ENCODE measurements at places on chromosomes 7 and 10. TPM values are rescaled to one million over a fixed set of nuclear protein-coding genes. Genes with fewer than 3 reads are reported as not detected.

DNA sequence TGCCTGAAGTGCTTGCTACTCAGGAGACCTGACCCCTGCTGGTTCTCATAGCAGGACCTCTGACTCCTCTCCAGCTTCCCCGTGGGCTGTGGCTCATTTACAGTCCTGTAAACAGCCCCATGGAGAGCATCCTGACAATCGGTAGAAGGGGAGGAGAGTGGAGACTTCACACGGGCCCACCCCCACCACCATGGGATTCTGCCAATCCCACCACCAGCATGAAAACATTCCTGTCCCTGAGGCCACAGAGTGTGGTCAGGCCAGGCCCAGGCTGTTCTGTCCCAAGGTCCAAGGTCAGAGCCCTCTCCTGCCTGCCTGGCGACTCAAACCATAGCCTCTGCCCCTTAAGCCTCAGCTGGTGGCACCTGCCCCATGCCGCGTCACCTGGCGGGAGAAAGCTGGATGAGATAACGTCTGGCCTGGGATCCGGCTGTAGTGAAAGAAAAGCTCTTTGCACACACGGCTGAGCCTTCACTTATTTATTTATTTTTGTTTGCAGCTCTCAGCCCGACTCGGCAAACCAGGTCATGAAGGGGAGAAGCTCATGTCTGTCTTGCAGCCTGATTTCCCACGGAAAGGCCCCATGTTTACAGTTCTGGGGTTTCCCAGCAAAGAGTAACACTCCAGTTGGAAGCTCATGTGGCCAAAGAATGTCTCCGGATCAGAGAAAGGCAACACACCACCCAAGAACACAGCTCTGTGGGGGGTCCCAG lies 293.6 kb upstream of the ZMIZ1 start:
- peak; percentile 86 for DNase-seq

GRCh38 chr7:44111761-44112160 lies 7.6 kb downstream of the AEBP1 start:
- DNase-seq = no peak

DNA sequence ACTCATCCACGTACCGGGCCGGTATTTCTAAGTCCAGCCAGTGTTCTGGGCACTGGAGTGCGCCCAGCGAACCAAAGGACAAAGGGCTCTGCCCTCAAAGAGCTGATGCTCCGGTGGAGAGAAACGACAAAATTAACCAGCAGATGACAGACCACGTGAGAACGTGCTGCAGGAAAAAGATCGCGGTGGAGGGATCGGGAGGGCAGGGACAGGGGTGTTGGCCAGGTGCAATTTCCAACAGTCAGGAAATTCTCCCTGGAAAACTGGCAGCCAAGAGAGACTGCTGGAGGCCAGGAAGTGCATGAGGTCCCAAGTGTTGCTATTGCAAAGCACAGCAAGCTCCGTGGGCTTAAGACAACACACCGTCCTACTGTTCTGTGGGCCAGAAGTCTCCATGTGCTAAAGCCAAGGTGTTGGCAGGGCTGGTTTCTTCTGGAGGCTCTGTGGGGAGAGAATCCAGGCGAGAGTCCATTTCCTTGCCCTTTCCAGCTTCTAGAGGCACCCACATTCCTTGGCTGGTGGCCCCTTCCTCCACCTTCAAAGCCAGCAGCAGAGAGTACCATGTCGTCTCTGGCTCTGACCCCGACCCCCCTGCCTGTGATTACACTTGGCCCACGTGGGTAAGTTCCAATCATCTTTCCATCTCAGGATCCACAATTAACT lies 21.3 kb upstream of the AMZ1 start:
- DNase-seq = no peak

DNA sequence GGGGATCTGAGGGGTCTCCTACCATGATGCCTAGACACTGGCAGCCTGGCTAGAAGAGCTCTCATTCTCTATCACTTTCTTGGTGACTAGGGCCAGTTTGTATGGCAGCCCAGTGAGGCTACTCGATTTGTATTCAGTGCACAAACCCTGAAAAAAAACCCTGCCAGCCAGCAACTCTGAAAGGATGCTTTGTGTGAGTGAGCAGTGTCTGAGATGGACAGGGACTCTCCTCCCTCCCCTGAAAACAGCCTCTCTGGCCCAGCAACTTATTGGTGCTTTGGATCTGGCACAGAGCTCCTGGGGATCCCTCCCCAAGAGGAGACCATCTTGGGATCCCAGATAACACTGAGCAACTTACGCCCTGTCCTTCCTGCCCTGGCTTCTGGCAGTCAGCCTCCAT lies 10.8 kb upstream of the LRRC4 start:
- no peak for DNase-seq

GRCh38 chr10:102628451-102628911 lies 15.8 kb upstream of the TRIM8 start:
- peak; percentile 86 for DNase-seq

DNA sequence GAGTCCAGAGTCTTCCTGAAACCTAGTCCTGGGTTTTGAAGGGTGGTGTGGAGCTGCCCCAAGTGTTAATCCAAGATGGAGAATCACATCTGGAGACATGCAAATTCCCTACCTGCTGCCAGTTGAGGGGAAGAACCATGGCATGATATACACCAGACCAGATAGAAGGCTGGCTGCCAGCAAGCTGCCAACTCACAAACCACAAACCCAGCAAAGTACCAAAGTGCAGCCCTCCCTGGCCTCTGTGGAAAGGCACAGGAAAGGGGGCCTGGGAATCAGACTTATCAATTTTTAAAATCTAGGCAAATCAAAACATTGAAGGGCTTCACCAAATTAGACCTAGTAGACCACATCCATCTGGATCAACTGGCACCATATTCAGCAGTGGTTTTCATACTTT lies 157.0 kb downstream of the TMEM26 start:
- DNase-seq = no peak

DNA sequence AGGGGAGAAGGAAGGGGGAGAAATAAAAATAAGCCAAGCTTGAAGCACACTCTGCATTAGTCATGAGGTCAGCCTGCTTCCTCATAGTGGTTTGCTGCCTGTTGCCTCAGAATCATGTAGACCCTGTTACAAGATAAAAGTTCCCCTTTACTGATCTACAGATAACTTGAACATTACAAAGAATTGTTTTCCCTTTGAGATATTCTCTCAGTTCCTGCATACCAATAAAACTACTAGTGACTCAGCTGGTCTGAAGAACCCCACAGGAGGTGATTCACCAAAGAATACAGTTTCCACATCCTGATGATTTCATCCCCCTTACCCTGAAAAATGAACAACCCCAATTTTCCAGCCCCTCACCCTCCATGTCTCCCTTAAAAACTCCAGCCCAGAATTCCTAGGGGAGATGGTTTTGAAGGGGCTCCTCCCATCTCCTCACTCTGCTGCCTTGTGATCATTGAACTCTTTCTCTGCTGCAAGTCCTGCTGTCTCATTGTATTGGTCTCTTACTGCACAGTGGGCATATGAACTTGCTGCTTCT lies 31.5 kb upstream of the NRP1 start:
- DNase-seq = no peak

- no peak for DNase-seq
Measured at GRCh38 chr10:129936923-129937300, 27.2 kb downstream of the EBF3 start.

DNA sequence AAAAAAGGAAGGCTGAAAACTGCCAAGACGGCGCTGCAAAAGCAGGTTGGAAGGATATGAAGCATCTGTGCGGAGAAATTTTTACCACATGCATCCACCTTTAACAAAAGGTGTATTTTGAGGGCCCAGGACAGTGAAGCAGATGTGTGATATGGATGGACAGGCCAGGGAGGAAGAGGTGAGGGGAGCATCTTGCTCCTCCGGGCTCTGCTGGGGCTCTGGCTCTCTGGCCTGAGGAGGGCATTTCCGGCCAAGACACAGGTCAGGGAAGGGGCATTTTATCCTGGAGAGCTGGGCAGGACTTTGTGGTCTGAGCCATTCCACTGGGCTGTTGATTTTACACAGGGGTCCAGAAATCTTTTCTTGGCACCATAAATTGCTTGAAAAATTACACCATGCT lies 175.1 kb downstream of the ZMYND11 start:
- no peak for DNase-seq

- peak; percentile 59 for DNase-seq
Measured at GRCh38 chr10:103481974-103482531, 3.0 kb upstream of the CALHM3 start.

- no peak for DNase-seq
Measured at GRCh38 chr7:1220977-1221745, 11.5 kb upstream of the UNCX start.

GRCh38 chr7:27165996-27166530 lies 726 bp upstream of the HOXA9 start:
- DNase-seq = peak; percentile 61

DNA sequence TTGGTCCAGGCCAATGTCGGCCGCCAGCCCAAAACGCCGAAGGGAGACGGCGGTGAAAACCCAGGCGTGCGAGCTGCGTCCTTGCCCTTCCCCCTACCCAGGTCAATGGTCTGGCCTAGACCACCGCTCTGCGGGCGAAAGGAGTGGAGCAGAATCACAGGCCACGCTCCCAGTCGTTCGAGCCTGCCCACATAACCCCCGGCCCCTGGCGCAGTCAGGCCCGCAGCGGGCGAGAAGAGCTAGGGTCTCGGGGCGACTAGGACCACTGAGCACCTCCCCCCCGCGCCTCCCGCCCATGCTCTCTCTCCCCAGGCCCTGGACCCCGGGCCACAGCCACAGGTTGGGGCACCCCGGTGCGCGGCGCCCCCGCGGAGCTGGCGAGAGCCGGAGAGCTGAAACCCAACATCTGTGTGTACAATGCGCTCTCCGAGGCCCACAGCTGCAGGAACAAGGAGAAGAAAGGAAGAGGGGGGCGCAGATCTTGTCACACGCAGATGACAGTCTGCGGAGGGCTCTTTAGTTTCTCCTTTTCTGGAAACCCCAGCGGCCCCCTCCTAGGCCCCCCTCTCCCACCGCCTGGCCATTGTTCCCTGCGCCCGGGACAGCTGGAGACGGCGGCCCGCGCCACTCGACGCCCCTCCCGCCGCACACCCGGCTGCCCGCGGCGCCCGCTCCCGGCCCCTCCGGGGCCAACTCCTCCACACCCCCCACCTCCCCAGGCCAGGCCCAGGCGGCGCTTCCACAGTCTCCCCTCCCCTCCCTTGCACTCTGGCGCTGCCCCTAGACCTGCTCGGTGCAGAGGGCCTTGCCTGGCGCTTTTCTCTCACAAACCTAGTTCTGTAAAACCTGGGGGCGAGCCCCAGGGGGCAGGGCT lies 355.0 kb downstream of the DNAJB6 start:
- DNase-seq = peak; percentile 42

- no peak for DNase-seq
Measured at GRCh38 chr10:60185421-60185820, 204.3 kb downstream of the ANK3 start.

DNA sequence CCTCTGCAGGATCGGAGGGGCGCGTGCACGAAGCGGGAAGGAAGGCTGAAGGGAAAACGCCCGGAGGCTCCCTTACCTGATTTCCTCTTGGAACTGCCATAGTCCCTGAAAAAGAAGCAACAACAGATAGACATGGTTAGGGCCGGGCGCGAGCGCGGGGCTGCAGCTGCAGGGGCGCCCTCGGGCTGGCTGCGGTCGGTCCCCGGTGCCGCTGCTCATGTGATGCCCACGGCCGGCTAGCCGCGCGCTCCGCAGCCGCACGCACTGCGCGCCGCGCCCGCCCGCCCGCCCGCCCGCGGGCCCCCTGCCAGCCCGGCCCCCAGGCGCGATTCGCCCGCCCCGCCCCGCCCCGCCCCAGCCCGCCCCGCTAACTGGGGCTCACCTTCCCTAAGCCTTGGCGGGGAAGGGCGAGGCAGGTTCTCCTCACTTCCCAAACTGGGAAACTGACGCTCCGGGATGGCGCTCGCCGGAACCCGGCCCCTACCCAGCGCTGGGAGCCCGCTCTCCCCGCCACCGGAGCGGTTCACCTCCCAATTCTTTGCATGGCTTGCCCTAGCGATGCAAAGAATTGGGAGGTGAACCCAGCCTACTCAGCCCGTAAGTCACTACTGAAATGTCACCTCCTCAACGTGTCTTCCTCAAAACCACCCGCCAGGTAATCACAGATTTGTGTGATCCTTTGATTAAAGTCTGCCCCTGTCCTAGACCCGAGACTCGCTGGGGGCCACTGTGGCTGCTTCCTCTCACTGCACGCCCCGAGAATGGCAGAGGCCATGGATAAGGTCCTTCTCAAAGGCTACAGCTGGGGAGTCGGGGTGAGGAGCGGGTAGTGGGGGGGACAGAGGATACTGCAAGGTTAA lies 162.2 kb downstream of the SH3PXD2A start:
- no peak for DNase-seq

- peak; percentile 73 for DNase-seq
Measured at GRCh38 chr7:128347647-128348097, 4.0 kb upstream of the RBM28 start.

- no peak for DNase-seq
Measured at GRCh38 chr10:131983780-131984179, 2.1 kb upstream of the BNIP3 start.

DNA sequence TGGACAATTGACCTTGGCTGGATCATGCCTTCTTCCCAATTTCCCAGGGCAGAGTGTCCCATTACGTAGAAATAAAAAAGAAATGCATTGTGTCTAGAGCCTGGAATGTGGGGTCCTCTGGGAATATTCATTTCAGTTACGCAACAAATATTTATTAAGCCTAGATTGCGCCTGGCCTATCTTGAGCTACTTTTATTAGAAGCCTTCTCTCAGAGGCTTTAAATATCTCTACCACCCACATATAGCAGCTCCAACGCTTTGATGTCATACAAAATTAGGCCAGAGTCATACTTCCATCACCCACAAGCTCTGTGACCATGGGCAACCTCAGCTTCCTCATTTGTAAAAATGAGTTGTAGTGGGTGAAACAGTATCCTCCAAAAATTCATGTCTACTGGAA lies 24.9 kb upstream of the CARD11 start:
- no peak for DNase-seq

- DNase-seq = no peak
Measured at GRCh38 chr7:24914465-24914859, 65.5 kb downstream of the OSBPL3 start.

- DNase-seq = no peak
Measured at GRCh38 chr10:130231251-130231741, 95.1 kb downstream of the GLRX3 start.

Gene STX1A
- 4.1 TPM for polyA plus RNA-seq

Gene NPC1L1
- polyA plus RNA-seq = 0.02 TPM

Gene ANXA8
- polyA plus RNA-seq = 13.7 TPM

Gene LSM5
- 98.5 TPM for polyA plus RNA-seq

Gene GIMAP2
- 10.7 TPM for polyA plus RNA-seq

Gene CALCR
- 0.06 TPM for polyA plus RNA-seq

Gene CALHM2
- 32.9 TPM for polyA plus RNA-seq

Gene LIPM
- polyA plus RNA-seq = not detected

Gene CH25H
- 25.2 TPM for polyA plus RNA-seq

Gene THSD7A
- polyA plus RNA-seq = 0.77 TPM

Gene DDX50
- 14.5 TPM for polyA plus RNA-seq

Gene TMEM130
- polyA plus RNA-seq = 0.77 TPM

Gene TET1
- polyA plus RNA-seq = 0.14 TPM

Gene AKR1C8
- 0.18 TPM for polyA plus RNA-seq

Gene TMEM176A
- polyA plus RNA-seq = 25.4 TPM

Measured in lung (tissue), 17 donors.